ENCODE measurements at places on chromosomes 5 and 9.

DNA sequence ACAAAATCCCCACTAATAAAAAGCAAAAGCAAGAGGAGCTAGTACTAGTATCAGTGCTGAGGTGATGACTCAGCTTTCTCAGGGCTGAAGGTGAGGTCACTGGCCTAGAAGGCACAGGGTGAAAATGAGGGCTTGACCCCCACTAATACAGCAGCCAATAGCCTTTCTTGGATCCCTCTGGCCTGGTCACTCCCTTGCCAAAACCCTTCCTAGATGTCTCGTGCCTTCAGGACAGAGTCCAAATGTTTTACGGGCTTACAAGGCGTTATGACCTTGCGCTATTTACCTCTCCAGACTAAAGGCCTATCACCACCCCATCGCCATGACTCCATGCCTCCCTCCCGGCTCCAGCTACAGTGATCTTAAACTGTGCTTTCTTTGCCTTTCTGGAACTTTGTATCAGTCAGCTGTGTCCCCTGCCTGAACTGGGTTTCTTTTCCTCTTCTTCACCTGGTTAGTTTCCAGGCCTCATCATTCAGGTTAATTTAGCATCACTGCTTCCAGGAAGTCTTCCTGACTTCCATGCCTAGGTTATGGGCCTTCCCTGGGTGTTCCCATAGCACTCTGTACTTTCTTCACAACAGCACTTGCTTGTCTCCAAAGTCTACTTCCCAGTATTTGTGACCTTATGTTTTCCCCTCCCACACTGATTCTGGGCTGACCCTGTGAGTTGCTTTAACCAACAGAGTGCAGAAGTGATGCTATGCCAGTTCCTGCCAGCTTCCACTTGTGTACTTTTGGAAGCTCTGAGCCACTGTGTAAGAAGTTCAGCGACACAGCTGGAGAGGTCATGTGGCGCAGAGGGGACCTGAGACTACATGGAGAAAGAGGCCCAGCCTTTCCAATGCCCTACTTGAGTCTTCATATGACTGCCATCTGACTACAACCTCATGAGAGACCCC lies 4.2 kb upstream of the DELE1 start:
- DNase-seq = no peak

DNA sequence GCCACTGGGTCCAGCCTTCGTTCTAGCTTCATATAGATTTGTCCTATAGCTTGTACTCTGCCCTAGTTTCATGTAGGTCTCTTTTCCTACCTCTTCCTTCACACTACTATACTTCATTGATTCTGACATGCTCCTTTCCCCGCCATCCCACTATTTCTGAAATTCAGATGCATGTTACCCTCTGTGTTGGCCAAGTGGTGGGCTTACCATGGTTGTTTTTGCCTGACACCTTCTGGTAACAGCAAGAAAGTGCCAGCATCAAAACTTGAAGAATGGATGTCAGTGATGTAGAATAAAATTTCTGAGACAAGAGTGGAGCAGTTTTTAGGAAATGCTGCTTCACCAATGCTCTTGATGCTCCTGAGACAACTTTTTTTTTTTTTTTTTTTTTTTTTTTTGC lies 19.5 kb upstream of the SERINC5 start:
- no peak for DNase-seq

DNA sequence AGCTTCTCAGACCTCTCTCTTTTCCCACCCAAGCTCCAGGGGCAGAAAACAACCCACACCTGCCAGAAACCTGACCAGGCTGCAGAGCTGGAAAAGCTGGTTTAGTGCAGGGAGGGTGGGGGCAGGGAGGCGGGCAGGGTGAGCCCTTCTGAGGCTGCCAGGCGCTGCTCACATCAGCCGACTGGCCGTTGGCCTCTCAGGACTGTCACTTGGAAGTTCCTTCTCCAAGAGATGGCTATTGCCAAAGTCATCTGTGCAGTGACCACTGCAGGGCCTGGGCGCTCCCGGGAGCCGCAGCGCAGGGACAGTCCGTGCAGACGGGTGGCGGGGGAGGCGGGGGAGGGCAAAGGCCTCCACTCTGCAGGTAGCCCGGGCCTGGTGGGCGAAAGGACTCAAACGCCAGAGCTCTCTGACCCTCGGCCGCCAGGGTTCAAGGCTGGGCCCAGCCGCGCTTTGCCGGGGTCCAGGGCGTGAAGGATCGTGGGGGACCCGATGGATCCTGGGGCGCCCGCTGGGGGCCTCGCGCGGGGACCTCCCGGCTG lies 205.0 kb upstream of the IER5L start:
- no peak for DNase-seq

DNA sequence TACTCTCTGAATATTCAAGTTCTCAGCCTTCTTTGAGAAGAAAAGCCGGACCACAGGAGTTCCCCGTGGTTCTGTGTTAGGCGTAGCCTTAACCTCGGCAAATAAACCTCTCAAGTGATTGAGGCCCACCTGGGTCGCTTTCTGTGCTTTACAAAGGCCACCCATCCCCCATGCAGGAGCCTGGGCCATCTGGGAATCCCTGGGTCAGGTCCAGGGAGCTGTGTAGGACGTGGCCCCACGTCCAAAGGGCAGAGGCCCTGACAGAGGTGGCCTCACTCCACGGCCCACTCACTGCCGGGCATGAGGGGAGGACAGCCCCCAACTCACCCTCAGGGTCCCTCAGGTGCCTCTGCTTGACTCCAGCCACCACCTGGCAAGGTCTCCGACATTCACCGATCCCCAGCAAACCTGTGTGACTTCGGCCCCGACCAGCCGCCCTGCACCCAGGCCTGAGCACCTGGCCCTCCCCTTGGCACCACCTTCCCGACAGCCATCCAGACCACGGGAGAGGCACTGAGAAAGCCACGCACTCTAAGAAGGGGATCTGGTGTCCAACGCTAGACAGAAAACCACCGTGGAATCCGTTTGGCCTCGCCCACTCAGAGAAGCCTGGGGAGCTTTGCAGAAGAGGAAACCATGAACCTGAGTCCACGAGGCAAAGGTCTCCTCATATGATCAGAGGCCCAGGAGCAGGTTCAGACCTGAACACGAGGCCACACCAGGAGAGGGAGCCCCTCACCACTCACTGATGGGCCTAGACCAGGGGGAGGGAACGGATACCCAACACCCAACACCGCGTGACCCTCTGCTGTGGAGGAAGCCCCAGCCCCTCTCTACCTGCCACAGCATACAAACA lies 4.5 kb downstream of the SLC12A7 start:
- DNase-seq = no peak

- DNase-seq = no peak
Observed at GRCh38 chr5:158626718-158627117, 473.0 kb downstream of the EBF1 start.

- no peak for DNase-seq
Observed at GRCh38 chr5:62460578-62460983, 48.0 kb downstream of the IPO11 start.

DNA sequence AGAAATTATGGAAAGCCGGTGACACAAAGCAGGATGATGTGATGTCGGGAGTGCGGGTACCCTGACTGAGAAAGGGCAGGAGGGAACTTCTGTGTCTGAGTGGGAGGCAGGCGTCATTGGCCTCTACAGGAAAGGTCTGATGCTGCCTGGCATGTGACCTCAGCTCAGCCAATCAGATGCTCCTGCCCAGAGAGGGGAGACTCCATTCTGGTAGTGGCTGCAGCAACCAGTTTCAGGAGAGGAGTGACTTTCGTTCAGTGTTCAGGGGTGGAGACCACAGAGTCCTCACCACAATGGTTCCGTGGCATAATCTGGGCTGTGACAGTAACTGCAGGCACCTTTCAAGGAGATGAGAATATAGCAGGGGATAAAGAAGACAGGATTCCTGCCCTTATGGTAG lies 6.7 kb upstream of the SFXN1 start:
- DNase-seq = peak; percentile 57

- DNase-seq = no peak
Observed at GRCh38 chr9:127074561-127075548, 47.6 kb downstream of the ANGPTL2 start.

DNA sequence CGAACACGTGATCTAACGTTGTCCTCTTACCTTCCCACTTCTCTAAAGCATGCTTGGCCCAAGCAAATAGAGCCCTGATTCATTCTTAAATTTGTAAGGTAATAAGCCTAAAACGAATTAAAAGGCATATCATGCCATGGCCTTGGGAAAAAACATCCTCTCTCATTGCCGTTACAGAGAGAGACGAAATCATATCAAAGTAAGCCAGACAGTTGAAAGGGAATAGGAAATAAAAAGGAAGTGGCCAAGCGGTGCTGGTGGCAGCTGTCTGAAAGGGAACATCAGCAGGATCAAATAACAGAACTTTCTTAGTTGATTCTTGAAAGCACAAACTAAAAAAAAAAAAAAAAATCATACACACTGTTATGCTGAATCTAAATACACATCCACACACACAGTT lies 49.1 kb upstream of the CDH6 start:
- no peak for DNase-seq

DNA sequence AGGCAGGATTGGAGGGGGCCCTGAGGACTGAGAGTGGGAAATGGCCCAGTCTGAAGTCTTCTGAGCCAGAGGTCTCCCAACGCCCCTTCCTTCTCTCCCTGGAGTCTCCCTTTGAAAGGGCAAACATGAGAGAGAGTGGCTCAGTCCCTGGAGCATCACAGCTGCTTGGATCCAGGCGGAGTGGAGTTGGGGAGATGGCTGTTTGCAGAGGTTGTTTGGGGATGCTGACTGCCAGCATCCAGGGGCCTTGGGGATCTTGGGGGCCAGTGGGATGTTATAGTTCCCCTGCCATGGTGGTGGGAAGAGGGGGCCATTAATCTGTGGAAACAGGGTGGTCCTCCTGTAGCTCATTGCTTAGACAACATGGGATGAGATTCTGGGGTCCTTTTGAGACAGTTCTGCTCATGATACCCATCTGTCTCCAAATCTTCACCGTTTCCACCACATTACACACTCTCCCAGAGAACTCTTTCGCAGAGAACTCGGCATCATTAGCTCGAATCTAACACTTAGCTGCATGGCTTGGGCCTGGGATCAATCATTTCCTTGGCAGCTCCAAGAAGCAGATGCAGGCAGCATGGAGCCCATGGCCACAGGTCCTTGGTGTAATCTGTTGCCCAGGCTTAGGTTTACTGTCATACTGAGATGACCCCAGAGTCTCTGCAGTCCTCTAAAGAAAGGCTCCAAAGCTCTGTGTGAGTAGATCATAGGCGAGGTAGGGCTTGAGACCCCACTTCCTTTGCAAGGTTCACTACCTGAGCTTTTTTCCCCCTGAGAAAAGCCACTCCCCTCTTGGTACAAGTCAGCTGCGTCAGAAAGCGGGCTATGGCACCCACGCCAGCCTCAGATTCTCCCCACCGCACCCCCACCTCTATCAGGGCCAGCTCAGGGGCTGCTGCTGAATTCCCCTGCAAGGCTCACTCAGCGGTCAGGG lies 54.4 kb upstream of the SH3PXD2B start:
- no peak for DNase-seq

DNA sequence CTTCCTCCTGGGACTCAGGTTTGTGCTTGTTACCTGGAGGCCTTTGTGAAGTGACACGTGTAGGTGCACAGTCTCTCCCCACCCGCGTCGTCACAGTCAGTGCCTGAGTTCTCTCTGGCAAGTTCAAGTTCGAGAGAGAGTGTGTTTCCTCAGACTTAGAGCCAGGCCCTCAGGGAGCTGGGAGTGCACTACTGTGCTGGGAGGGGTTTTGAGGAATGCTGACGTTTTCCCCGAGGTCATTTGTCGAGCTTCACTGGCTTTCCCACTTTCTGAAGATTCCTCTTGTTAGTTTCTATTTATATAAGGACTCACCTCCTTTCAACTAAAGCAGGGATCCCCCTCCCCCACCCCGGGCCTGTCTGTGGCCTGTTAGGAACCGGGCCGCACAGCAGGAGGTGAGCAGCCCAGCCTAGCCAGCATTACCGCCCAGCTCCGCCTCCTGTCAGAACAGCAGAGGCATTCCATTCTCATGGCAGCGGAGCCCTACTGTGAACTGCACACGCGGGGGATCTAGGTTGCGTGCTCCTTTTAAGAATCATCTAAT lies 209.2 kb downstream of the DIRAS2 start:
- DNase-seq = no peak

DNA sequence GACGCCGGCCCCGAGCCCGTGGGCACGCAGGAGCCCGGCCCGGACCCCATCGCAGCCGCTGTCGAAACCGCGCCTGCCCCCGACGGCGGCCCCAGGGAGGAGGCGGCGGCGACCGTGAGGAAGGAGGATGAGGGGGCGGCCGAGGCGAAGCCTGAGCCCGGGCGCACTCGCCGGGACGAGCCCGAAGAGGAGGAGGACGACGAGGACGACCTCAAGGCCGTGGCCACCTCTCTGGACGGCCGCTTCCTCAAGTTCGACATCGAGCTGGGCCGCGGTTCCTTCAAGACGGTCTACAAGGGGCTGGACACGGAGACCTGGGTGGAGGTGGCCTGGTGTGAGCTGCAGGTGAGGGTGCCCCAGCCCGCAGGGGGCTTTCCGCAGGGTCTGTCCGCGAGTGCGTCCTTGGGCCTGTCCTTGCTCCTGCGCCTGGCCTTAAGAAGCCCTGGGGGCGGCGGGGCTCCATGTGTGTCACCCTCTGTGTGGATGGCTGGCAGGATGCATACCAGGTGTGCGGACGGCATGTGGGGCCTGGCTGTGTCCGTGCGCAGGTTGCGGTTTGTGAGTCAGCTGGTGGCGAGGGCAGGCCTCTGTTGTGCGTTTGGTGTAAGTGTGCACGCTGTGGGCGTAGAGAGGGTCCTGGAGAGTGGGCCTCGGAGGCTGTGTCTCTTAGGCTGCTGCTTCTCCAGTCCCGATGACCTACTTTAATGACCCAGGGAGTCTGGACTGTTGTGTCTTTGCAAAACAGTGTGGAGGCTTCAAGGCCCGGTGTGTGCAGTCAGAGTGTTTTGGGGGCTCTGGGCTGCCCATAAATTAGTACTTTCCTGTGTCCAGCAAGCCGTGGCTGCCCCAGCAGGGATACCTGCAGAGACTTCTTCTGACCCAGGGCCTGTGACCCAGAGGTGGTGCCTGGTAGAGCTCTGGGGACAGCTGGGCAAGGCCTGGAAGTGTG lies 1.6 kb downstream of the WNK2 start:
- no peak for DNase-seq

GRCh38 chr5:143613329-143613728 lies 198.6 kb upstream of the HMHB1 start:
- no peak for DNase-seq

DNA sequence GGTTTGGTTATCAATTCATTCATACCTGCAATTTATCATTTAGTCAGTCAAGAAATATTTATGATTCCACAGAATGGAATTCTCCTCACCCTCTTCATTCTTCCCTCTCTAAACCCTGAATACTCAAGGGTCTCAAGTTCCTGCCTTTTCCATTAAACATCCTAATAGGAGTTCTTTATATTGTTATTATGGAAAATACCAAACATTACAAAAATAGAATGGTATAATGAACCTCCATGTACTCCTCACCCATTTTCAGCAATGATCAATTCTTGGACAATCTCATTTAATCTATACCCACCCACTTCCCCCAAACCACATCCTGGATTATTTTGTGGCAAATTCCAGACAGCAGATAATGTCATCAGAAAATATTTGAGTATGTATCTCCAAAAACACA lies 74.5 kb downstream of the ADAMTS12 start:
- no peak for DNase-seq

GRCh38 chr9:134128727-134129679 lies 6.9 kb upstream of the WDR5 start:
- DNase-seq = no peak

- DNase-seq = no peak
Observed at GRCh38 chr9:126915281-126915816, 767 bp downstream of the RALGPS1 start.
